Midbrain (tissue), 1 donor: ENCODE measurements at places on chromosomes 3 and 15.

DNA sequence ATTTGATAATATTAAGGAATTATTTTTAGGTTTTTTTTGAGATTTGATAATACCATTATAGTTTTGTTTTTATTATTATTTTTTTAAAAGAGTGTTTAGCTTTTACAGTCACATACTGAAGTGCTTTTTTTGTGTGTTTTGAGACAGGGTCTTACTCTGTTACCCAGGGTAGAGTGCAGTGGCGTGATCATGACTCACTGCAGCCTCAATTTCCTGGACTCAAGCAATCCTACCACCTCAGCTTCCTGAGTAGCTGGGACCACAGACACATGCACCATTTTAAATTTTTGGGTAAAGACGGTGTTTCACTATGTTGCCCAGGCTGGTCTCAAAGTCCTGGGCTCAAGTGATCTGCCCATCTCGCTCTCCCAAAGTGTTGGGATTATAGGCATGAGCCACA is 73.0 kb downstream of the SUMF1 start:
- DNase-seq, result no peak

DNA sequence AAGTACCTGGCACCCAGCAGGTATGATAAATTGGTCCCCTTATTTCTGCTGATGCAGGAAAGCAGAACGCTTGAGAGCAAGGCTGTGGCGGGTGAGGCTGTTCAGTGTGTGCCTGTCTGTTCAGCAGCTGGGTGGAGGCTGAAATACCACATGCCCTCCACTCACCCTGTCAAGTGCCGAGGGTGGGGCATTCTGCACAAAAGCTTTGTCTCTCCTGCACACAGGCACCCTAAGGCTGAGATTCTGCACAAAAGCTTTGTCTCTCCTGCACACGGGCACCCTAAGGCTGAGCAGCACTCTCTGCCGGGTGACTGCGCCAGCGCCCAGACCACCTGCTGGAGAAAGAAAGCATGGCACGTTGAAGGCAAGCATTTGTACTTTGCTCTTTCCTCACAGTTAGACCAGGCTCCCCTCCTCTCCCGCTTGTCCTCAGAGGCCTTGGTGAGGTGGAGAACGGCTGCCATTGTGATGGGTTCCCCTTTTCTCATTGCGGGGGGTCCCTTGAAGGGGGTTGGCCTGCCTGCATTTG is 97.5 kb downstream of the BDH1 start:
- no peak for DNase-seq

- no peak for DNase-seq
These were observed 11.0 kb downstream of the EXOG start for GRCh38 chr3:38507120-38507519.

DNA sequence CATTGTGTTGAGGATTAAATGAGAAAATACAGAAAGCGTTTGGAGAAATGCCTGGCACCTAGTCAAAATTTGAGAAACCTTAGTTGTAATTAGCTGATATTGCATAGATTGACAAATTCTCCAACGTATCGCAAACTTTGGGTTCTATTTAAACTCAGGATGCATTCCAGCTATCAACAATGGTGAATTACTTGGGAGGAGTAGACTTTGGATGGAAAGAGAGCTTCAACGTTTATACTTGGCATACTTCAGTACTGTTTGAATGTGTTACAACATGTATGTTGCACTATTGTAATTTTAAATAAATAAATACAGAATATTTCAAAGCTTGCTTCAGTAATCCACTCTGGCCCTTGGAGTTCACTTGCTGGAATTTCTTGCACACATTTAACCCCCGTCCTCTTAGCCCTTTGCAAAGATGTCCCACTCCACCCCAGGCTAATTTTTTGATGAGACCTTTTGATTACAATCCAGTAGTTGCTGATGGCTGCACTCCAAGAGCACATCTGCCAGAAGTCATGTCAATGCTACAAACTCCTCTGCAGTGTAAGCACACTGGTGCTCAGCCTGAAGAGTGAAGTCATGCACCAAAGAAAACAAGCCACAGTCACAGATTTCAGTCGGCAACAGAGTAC is 4.7 kb upstream of the DIS3L start:
- no peak for DNase-seq

DNA sequence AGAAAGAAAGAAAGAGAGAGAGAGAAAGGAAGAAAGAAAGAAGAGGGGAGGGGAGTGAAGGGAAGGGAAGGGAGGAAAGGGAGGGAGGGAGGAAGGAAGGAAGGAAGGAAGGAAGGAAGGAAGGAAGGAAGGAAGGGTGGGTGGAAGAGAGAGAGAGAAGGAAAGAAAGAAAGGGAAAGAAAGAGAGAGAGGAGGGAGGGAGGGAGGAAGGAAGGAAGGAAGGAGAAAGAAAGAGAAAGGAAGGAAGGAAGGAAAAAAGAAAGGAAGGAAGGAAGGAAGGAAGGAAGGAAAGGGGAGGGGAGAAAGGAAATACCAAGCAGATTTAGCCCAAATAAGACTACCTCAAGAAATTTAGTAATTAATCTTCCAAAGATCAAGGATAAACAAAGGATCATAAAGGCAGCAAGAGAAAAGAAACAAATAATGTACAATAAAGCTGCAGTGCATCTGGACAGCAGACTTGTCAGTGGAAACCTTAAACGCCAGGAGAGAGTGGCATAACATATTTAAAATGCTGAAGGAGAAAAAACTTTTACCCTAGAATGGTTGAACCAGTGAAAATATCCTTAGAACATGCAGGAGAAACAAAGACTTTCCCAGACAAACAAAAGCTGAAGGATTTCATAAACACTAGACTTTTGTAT is 427.6 kb downstream of the TBL1XR1 start:
- no peak for DNase-seq

GRCh38 chr3:43506644-43507043 is 115.2 kb downstream of the ANO10 start:
- no peak for DNase-seq
